ENCODE measurements at places on chromosomes 2 and 18.

DNA sequence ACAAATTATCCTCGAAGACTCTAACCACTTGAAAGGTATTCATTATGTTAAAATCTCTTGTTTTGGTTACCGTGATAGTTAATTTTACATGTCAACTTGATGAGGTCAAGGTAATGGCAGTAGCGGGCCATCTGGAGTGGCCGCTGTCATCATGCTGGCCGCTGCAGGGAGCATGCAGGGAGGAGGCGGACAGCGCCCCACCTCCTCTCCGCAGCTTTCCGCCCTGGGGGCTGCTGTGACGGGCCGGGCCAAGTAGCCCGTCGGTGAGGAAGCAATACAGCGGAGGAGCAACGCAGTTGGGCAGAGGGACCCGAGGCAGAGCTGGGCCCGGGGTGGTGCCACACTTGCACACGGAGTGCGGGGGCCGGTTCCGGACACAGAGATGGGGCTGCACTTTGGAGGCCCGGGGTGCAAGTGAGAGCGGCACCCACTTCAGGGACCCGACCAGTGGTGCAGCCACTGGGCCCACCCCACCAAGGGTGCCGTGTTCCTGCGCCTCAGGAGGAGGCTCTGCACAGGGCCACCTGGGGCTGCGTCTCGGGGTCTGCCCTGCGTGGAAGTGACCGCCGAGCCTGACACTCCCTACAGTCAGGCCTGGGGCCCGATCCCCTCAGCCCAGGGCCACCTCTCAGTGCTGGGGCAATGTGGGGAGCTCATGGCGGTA, 452.4 kb downstream of the LRATD1 start:
- no peaks in the 10 kb centered on the region for H3K27me3 ChIP-seq
- no peaks in the 10 kb centered on the region for H3K36me3 ChIP-seq
- DNase-seq: no peak

DNA sequence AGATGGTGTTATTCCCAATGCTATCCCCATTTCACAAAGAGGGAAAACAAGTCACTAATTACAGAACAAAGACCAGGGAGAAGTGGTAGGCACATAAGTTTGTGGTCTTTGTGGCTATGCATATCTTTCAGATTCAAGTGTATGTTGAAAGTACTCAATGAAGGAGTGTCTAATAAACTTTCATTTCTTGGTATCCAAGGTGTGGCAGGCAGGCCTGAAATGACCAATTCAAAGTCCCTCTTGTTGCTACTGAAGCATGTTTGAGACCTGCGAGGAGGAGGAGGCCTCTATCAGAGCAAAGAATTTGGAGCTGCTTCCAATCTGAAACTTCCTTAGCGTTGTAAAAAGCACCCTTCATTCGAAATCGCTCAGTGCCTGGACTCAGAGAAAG, 60.9 kb upstream of the KLF7 start:
- H3K36me3 ChIP-seq: no peaks in the 10 kb centered on the region
- no peak overlapping the region for H3K27ac ChIP-seq
- H3K4me1 ChIP-seq: no peaks in the 10 kb centered on the region

DNA sequence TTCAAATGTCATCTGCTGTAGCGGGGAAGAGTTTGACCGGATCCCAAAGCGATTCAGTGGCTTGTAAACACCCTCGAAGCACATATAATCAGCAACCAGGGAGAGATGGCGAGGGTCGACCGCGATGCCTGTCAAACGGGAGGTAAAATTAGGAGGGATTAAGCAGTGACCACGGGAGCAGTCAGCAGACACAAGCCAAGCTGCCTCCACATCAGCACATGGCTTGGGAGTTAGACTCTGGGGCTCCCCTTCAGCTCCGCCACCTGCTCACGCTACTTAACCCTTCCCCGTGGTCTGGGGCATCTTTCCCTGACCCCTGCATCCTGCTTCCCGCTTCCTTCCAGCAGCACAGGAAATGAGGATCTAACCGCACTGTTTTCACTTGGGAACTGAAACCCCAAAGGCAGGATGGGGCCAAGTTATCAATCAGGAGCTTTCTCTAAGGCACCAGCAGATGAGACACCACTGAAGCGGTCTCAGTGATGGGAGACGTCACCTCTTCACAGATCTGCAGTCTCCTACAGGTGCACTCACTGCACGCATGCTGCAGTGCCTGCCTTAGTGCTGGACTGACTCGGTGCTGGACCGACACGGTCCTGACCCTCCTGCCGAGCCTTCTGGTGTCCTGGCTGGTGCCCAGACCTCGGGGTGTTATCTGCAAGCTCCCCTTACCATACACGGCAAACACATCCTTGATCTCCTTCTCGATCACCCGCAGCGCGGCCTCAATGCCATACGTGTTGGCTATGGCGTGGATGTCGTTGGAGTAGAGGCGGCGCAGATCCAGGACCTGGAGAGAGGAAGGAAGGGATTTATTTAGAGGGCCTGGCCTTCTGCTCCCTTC, 77.5 kb downstream of the POLR1A start:
- no peaks in the 10 kb centered on the region for H3K27me3 ChIP-seq
- peaks cover 14% of the 10 kb centered on the region for H3K36me3 ChIP-seq
- no peak overlapping the region for H3K27ac ChIP-seq
- H3K4me3 ChIP-seq: no peak overlapping the region

GRCh38 chr18:64474255-64474654, 325.4 kb upstream of the LINC00305 start:
- H3K27me3 ChIP-seq: no peaks in the 10 kb centered on the region
- no peaks in the 10 kb centered on the region for H3K36me3 ChIP-seq
- no peak overlapping the region for H3K4me3 ChIP-seq
- no peak overlapping the region for H3K27ac ChIP-seq

DNA sequence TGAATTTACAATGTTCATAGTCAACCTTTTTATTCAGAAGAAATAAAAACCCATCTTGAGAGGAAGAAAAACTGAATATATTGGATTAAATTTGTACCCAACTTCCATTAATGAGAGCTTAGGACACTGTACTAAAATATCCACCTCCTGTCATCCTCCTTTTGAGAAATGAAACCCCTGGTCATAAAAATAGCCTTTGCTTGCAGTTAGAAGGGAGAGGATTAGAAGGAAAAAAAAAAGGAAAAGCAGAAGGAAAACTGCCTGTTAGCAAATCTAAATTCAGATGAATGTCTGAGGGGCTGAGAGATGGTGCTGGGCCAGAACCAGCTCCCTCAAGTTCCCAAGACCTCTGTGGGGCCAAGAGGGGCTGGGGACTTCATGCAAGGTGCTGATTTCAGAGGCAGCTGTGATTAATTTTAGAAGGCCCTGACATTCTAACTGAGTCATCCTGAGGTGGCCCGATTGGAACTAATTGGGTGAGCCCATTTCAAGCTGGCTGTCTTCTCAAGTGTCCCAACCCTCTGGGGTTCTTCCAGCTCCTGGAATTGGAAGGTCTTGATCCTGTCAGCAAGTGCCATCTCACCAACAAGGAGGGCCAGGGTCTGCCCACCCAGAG, 38.4 kb upstream of the BIN1 start:
- no peak overlapping the region for H3K27ac ChIP-seq
- no peak for DNase-seq
- H3K27me3 ChIP-seq: no peaks in the 10 kb centered on the region
- H3K36me3 ChIP-seq: no peaks in the 10 kb centered on the region
- H3K4me1 ChIP-seq: no peaks in the 10 kb centered on the region

DNA sequence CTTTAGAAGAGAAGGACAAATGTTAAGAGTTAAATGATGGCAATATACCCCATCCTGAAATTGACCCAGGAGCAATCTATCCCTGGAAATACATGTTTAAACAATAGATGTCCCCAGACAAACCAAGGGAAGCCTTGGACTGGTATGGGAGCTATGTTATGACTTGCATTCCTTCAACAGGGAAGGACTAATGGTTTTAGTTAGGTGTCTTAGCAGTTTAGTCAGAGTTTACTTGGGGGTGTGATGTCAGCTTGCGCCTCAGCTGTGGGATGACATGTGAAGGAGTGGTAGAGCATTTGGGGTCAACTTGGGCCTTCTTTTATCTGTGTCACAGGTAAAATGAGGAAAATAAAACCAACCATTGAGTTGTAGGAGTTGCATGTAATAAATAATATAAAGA, 36.8 kb downstream of the SPC25 start:
- no peaks in the 10 kb centered on the region for H3K36me3 ChIP-seq
- no peaks in the 10 kb centered on the region for H3K27me3 ChIP-seq
- no peak overlapping the region for H3K27ac ChIP-seq
- peaks cover 12% of the 10 kb centered on the region for H3K4me1 ChIP-seq
- DNase-seq: no peak

DNA sequence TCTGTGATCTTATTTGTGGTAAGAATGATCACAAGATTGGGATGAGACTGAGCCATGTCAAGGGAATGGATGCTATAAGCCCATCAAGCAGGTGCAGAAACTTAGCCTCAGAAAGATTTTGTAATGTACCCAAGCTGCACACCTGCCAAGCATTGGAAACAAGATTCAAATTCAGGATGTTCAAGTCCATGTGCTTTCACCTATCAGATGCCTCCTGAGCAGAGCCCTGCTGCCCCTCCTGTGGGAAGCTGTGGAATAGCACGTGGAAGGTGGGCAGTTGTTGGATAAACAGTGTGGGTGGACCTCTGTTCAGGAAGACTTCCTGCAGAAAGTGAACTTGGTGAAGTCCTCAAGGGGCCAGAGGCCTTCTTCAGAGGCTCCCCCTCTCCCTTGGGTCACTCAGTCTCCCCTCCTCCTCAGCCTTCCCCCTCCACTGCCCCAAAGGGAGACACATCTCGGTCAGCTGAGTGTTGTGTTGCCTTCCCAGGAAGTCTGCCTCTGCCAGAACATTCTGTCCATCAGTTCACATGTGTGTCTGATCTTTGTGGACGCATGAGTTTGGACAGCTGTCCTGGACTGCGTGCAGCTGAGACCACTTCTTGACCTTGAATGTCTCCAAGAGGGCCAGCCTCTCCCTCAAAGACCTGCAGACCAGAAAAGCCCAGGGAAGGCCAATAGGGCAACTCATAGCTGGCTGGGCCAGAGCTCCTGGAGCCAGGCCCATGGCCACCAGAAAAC, 186.1 kb downstream of the INHBB start:
- H3K27me3 ChIP-seq: no peaks in the 10 kb centered on the region
- no peak overlapping the region for H3K4me3 ChIP-seq
- peaks cover 10% of the 10 kb centered on the region for H3K4me1 ChIP-seq
- no peak overlapping the region for H3K27ac ChIP-seq

GRCh38 chr2:212766921-212767320, 228.3 kb upstream of the ERBB4 start:
- no peaks in the 10 kb centered on the region for H3K27me3 ChIP-seq
- no peak overlapping the region for H3K27ac ChIP-seq
- H3K4me1 ChIP-seq: no peaks in the 10 kb centered on the region
- no peak for DNase-seq
- no peak overlapping the region for H3K4me3 ChIP-seq
- no peaks in the 10 kb centered on the region for H3K36me3 ChIP-seq

DNA sequence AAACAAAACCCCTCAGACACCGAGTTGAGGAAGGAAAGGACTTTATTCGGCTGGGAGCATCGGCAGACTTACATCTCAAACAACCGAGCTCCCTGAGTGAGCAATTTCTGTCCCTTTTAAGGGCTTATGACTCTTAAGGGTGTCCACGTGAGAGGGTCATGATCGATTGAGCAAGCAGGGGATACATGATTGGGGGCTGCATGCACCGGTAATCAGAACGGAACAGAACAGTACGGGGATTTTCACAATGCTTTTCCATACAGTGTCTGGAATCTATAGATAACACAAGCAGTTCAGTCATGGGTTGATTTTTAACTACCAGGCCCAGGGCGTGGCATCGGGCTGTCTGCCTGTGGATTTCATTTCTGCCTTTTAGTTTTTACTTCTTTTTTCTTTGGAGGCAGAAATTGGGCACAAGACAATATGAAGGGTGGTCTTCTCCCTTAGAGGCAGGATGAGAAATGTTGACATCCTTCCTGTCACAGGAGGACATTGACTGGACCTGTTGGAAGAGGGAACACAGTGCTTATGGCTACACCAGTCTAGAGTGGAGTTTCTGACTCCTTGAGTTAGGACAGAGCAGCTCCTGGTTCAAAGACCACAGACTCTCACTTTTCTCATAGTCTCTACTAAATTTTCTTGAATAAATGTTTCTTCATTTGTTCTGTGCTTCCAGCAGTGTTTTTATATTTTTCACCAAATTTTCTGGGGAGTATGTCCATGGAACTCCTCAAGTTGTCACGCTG, 35.8 kb downstream of the SPOPL start:
- H3K27ac ChIP-seq: no peak overlapping the region
- no peaks in the 10 kb centered on the region for H3K27me3 ChIP-seq
- no peak overlapping the region for H3K4me3 ChIP-seq
- H3K4me1 ChIP-seq: no peaks in the 10 kb centered on the region

DNA sequence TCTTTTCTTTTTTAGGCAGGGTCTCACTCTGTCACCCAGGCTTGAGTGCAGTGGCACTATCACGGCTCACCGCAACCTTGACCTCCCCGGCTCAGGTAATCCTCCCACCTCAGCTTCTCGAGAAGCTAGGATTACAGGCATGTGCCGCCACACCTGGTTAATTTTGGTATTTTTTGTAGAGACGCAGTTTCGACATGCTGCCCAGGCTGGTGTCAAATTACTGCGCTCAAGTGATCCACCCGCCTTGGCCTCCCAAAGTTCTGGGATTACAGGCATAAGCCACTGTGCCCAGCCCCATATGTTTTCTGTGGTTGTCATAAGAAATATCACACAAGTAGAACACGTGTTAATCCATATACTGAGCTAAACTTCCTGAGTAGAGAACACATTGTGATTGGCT, 14.6 kb downstream of the ENOSF1 start:
- no peaks in the 10 kb centered on the region for H3K36me3 ChIP-seq
- H3K27me3 ChIP-seq: no peaks in the 10 kb centered on the region
- no peak overlapping the region for H3K27ac ChIP-seq
- H3K4me1 ChIP-seq: peaks cover 5% of the 10 kb centered on the region
- DNase-seq: no peak
- H3K4me3 ChIP-seq: no peak overlapping the region

DNA sequence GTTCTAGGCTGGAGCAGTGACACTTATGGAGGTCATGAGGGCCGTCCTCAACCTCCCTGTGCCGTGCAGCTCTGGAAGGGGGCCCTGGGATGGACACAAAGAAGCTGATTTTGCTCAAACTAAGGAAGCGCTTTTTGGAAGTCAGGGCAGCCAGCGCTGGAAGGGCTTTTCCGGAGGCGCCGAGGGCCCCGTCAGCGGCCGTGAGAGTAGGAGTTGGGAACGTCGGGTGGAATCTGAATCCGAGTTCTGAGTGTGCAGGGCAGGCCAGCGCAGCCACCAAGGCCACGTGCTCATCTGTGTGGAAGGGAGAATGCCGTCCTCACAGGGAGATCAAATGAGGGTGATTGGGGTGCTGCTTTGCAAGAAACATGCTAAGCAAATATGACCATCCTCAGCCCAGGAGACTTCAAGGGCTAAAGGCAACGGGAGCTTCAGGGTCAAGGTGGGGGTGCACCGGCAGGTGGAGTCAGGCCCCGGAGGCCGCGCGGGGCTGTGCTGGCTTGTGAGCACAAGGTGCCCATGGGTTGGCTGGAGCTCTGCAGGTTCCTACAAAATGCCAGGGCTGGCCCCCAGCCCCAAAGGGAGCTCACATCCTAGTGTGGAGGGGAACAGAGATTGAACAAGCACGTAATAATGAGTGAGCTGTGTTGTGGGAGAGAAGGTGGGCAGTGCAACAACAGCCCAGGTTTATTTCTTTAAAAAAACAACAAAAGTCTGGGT, 70.4 kb upstream of the HPCAL1 start:
- no peak overlapping the region for H3K27ac ChIP-seq
- H3K27me3 ChIP-seq: no peaks in the 10 kb centered on the region
- H3K36me3 ChIP-seq: no peaks in the 10 kb centered on the region
- no peak for DNase-seq
- no peak overlapping the region for H3K4me3 ChIP-seq

GRCh38 chr18:2407961-2408360, 163.3 kb downstream of the METTL4 start:
- no peak overlapping the region for H3K27ac ChIP-seq
- no peak for DNase-seq
- no peaks in the 10 kb centered on the region for H3K4me1 ChIP-seq
- no peak overlapping the region for H3K4me3 ChIP-seq

GRCh38 chr2:152369176-152369860, 34.3 kb downstream of the FMNL2 start:
- H3K36me3 ChIP-seq: no peaks in the 10 kb centered on the region
- H3K27me3 ChIP-seq: no peaks in the 10 kb centered on the region
- H3K4me1 ChIP-seq: peaks cover 10% of the 10 kb centered on the region

Data from body of pancreas (tissue), 4 donors.